ENCODE measurements at places on chromosomes 2 and 18.

GRCh38 chr2:61898810-61899209 lies 6.7 kb upstream of the COMMD1 start:
- no peak for DNase-seq

GRCh38 chr18:76131738-76132137 lies 363.3 kb downstream of the ZNF516 start:
- no peak for DNase-seq

DNA sequence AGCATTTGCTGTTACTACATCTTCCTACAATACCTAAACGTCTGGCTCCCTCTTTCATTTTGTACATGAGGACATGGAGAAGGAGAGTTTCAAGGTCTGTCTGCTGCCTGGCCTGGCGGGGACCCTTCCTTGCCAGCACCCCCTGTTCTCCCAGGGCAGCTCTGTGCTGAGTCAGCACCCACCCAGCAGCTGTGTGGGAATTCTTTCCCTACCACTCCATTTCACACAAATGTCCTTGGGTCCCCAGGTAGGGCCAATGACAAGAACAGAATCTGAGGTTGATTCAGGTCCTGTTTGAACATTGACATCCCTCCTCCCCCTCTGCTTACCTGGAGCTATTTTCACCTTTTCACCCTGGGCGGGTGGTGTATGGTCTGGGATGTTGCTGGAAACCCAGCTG lies 129.9 kb upstream of the ITGA6 start:
- no peak for DNase-seq

- no peak for DNase-seq
Measured at GRCh38 chr18:420661-421246, 79.7 kb downstream of the COLEC12 start.

GRCh38 chr2:140351692-140352091 lies 1571.5 kb upstream of the NXPH2 start:
- DNase-seq = no peak

DNA sequence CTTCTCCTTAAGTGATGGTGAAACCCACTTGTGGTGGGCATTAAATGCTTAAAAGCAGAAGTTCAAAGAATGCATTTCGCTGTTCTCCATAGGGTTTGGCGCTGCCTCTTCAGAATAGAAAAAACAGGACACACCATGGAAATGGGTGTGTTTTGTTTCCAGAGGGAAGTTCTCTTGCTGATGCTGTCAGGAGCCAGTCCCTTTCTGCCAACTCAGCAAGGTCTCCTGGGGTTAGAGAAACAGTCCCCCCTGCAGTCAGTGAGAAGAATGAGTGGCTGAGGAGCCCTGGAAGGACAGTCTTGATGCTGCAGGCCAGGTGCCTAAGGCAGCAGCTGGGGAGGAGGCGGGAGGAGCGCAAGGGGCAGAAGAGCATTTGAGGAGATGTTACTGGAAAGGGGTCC lies 37.8 kb upstream of the ASAP2 start:
- no peak for DNase-seq

GRCh38 chr2:99977966-99978365 lies 164.4 kb downstream of the AFF3 start:
- no peak for DNase-seq

- no peak for DNase-seq
Measured at GRCh38 chr18:31566576-31567306, 24.9 kb upstream of the TTR start.

GRCh38 chr18:25282282-25282681 lies 69.7 kb downstream of the ZNF521 start:
- no peak for DNase-seq

GRCh38 chr2:202034249-202035088 lies 814 bp downstream of the FZD7 start:
- no peak for DNase-seq

- no peak for DNase-seq
Measured at GRCh38 chr2:190553254-190553653, 18.7 kb upstream of the NEMP2 start.

- DNase-seq = no peak
Measured at GRCh38 chr2:44975571-44976450, 33.4 kb downstream of the SIX2 start.

DNA sequence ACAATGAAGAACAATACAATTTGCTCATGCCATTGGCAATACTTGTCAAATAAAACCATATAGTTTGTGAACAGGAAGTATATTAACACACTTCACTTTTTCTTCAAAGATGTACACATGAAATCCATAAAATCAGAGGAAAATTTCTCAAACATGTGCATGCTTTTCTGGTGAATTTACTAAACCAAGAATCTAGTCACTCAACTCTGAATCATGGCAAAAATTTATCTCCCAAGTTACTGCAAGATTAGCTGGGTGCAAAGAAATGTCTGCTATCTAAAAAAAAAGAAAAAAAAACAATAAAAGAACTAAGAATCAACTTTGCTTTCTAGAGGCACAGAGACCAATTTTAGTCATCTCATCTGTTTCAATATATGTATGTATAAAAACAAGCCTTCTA lies 419.2 kb downstream of the NR4A2 start:
- DNase-seq = no peak

DNA sequence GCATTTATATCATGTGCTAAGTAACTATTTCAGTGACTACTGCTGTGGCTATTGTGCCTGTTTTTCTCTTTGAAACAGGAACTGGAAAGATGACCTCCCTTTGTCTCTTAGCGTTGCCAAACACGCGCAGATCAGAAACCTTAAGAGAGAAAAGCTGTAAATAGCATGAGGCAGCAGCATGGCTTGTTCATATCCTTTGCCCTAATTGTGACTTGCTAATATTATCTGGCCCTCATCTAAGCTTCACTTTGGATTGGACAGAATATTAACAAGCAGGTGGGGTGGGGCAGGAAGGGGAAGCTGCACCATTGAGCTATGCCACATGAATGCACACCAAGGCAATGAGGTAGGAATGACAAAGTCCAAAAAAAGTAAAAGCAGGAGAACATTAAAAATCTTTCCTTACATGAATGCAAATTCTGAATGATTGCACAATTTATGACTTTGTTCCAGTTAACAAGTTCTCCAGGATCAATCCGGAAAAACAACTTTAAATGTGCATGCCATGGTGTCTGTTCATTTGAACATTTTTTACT lies 128.4 kb downstream of the IRS1 start:
- DNase-seq = no peak

- DNase-seq = no peak
Measured at GRCh38 chr2:127593228-127594115, 52.5 kb upstream of the GPR17 start.

DNA sequence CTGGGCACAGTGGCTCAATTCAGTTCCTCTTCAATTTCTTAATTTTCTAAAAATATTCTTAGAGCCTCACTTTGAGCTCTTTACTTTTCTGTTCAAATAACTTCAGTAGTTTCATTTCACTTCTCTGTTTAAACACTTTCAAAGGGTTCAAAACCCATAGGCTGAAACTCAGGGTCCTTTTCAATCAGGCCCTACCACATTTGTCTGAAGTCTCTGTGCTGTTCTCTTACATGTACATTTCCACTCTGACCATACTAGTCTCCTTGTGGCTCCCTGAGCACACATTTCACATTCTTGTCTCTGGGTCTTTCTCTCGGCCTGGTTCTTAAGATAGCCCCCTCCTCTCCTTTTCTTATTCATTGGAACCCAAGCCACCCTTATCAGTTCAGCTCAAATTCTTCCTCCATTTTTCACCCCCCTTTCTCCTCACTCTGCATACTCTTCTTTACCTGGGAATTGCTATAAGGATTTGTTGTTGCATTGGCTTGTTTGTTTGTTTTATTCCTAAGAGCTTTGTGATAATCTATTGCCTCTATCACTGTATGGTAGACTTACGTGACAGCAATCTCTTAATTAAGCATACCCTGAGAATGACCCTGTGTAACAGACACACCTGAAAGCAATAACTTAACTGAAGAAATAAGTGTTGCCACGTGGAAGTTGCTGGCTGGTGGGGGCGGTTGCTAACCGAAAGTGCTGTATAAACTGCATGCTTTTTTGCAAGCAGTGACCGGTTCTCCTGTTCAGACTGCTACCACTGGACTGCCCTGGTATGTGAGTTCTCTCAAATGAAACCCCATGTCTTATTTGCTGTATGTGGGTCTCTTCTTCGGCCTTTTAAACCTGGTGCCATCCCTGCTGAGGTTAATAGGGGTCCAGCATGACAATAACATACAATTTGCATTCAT lies 27.7 kb upstream of the ACADL start:
- DNase-seq = no peak

DNA sequence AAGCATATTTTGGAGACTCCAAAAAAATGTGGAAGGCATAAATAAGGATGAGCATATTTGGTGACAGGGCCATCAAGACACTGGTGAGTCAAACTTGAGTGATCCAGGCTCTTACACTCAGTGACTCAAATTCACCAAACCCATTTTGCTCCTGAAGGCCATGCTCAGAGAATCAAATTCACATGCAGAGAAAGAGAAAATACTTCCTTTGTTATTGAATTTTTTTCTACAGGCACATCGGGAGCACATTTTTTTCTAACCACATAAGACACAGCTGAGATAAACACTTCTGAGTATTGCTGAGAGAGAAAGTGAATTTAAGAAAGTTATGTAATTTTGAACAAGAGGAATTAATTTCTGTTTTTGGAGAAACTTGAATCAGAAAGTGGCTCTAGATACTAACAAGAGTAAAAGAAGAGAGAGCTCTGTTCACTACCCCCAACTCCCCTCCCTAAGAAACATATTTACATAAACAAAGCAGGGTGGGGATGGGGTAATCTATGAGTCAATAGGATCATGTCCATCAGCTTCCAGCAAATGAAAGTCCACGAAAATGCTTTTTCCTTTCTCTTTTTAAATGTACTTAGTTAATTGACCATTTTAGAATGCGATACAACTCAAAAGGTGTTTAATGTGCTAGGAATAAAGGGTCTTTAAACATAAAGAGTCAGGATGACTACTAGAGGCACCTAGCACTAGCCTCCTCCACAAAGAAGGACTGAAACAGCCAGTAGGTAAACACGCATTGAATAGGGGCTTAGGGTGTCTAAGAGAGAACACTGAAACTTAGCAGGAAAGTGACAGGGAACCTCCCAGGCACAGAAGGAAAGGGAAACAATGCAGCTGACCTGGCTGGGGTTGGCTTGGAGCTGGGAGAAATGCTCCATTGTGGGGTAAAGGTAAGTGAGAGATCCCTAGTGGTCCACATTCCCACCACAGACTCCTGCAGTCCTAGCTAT lies 152.3 kb downstream of the KCNE4 start:
- no peak for DNase-seq

- no peak for DNase-seq
Measured at GRCh38 chr2:10359246-10359645, 56.5 kb downstream of the HPCAL1 start.

GRCh38 chr2:159996792-159997546 lies 65.4 kb downstream of the PLA2R1 start:
- no peak for DNase-seq

GRCh38 chr2:164053021-164053420 lies 317.2 kb upstream of the FIGN start:
- DNase-seq = no peak

- no peak for DNase-seq
Measured at GRCh38 chr2:38405917-38406596, 29.0 kb upstream of the ATL2 start.

DNA sequence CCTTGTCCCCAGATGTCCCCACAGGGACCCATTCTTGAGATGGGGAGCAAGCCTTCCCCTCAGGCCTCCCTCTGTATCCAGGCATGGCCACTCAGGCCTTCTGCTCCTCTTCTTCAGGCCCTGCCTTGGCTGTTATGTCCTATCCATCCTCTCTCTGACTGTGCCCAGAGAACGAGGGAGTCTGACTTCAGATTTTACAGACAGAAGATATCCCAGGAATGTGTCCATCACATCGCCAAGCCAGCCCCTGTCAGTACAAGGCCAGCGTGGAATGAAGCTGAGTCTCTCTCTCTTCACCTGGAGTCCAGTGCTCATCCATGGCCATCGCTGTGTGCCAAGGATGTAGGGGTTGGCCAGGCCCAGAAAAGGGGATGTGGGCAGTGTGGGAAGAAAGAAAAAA lies 57.6 kb downstream of the SDC1 start:
- no peak for DNase-seq

DNA sequence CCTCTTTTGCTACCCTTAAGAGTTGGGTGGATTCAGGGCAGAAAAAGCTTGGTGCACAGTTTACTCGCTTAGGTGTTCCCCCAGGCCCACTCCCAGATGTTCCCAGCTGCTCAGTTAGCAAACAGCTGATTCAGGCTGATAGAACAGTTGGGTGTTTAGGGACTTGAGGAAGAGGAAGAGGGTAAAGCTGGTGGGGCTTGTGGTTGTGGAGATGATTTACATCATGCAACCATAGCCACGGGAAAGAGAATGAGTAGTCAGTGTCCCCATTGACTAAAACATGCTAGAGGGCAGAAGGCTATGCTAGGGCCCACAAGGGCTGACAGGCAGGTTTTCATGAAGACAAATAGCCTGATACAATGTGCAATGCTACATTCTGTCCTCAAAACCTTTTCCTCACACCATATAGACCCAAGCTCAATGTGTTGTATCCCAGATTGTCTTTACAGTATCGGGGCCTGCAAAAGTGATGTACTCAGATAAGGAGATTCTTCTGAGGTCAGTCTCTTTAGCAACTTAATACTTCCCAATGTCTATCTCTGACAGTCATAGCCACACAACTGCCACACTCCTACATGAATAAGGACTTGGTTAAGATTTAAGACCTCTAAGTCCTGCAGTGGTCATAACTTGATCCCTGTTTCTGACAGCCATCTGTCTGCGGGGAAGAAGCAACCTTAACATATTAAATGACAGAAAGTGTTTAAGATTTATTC lies 15.6 kb downstream of the COLEC12 start:
- DNase-seq = no peak

DNA sequence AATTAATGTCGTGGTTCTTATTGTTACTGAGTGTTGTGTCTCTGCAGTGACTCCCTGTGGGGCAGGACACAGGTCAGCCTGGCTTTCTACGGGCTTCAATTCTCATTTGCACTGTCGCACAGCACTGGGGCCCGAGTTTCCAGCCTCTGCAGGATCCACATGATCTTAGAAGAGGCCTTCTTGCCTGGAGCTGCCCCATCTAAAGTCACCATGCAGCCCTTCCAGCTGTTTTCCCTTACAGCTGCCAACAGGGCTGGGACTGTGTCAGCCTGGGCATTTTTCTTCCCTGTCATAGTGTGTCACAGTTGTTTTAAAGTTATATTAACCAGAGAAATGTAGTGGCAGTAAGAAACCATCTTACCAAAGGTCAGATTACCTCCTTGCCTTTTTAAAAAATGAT lies 27.0 kb downstream of the FHL2 start:
- DNase-seq = no peak

- DNase-seq = no peak
Measured at GRCh38 chr18:51137891-51138290, 59.6 kb downstream of the MEX3C start.

Data from stimulated activated CD8-positive, alpha-beta memory T cell treated with anti-CD3 and anti-CD28 coated beads, Interleukin-4, amount 100 ng/mL, for 24 hours (primary cell).